ENCODE measurements at places on chromosomes 1 and 21.

DNA sequence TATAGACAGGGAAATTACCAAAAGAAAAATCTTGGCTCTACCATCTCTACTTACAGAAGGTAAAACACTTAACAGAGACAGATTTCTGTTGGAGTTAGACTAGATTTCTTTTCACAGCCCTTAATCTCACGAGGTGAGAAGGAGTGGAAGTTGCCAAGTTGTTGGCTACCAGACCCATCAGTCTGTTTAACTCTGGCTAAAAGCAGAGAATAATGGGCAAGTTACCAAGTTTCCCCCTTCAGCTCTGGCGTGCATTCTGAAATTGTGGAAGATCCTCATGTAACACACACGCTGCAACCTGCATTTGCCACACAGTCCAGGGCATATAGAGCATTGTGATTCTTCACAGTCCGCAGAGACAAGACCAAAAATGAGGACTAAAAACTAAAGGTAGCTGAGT lies 49.3 kb downstream of the STX6 start:
- peak; percentile 64 for DNase-seq

DNA sequence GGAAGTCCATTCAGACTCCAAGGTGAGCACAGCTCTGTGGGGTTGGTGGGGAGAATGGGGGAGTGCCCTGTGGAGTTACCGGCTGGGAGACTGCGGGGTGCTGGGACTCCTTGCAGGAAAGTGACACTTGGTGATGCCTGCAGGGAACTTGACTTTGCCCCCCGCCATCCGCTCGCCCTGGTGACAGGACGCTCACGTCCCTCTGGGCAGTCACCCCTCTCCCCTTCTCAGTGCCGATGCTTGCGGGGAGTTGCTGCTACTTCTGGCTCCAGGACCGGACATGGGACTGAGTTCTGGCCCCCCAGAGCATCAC lies 209.5 kb upstream of the C1orf174 start:
- DNase-seq: no peak

- DNase-seq: no peak
Measured at GRCh38 chr21:28762357-28762735, 230.3 kb downstream of the LTN1 start.

DNA sequence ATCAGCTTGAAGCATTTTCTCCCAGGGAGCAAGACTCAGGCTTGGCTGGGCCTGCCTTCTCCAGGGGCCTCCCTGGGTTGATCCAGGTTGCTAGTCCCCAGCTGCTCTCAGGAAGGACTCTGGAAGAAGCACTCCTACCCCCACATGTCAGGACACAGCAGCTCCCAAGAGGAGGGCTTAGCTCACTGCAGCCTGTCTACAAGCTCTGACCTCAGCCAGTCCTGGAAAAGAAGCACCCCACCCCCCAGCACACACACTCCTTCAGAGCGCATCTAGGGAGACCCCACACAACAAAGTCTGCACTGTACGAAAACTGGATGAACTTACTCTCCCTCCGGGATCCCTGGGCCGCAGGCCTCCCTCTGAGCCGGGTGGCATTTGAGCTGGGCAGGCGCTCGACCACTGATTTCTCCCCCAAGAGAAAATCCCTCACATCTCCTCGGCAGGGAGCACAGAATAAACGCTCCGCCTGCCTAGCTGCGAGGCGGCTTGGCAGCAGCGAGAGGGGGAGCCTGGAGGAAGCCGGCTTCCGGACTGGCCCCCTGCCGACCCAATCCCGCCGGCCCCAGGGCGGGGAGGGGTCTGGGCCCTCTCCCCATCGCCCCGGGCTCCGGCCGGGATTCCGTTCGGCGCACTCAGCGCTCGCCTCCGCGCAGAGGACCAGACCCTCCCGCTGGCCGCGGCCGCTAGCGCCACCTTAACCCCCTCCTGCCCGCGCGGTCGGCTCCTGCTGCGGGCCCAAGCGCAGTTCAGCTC lies at the start of gene KCNA2:
KCNA2 (minus strand) TSS at position 458 of the 756 bp plus-strand sequence. CDS start 1,576 bp downstream, outside the sequence.
- peak; percentile 65 for DNase-seq

DNA sequence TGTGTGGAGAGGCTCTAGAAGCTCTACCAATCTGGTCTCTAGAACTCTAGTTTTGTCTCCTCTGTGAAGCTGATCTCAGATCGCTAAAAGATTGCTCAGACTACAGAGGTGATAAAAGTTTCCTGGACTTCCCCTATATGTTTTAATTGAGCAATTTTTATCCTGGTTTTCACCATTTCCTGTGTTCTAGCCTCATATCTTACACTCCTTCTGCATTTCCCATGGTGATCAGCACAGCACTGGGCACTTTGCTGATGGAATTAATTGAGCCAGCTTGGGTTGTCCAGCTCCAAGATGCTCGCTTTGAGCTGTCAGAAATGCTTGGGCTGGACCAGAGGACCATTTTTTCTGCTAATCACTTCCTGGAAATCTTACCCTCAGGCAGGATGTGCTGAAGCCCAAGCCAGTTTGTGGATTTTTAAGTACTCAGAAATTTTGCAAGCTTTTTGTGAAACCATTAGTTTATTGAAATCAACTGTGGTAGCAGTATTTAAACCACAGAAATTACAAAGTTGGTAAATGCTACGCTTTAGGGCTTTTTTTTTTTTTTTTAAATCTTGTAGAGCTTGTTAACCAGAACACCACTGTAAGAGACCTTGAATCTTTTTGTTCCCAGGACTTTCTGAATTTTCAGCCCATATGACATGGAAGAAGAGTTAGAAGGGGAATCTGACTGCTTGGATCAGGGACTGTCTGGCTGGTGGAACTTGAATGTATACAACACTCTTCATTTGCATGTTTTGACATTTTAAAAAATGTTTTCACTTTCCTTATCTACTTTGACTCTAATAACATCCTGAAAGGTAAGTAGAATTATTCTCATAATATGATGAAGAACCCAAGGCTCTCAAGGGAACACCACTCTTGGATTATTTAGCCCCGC lies 28.4 kb downstream of the CD48 start:
- DNase-seq: no peak

- DNase-seq: peak; percentile 86
Measured at GRCh38 chr21:46517361-46517760, 58.7 kb downstream of the DIP2A start.

- no peak for DNase-seq
Measured at GRCh38 chr1:211336775-211337174, 10.1 kb downstream of the TRAF5 start.

GRCh38 chr21:43318841-43319781 lies 107.8 kb downstream of the SIK1 start:
- no peak for DNase-seq

DNA sequence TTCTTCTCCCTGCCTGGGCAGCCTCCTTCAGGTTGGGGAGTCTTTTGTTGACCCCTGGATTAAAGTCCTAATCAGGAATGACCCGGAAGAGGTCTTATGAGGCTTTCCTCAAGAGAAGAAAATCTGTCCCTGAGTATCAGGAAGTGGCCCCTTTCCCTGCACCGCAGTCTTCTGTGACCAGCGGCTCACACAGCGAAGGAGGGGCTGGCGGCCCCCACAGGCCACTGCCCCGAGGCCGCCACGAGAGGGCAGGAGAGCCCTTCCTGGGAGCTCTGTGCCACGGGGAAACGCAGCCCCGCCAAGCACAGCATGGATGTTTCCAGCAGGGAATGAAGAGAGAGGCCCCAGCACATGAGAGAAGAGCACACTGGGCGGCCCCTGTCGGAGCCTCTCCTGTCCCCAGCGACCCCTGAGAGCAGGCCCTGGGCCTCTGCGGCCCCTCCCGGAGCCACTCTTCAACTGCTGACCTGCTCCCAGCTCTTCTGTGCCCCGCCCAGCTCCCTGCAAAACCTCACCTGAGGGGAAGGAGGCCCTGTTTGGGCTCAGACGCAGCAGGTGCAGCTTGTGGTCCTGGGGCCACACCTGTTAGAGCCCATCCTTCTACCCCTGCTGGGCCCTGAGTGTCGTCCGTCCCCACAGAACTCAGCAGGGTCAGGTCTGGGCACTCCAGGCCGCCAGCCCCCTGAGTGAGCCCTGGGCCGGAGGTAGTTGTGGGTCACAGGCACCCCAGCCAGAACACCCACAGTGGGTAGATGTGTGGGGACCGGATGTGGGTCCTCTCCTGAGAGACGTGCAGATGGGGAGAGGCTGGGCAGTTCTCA lies 4.9 kb upstream of the POFUT2 start:
- DNase-seq: peak; percentile 87
